ENCODE measurements at places on chromosomes 5 and 9.

DNA sequence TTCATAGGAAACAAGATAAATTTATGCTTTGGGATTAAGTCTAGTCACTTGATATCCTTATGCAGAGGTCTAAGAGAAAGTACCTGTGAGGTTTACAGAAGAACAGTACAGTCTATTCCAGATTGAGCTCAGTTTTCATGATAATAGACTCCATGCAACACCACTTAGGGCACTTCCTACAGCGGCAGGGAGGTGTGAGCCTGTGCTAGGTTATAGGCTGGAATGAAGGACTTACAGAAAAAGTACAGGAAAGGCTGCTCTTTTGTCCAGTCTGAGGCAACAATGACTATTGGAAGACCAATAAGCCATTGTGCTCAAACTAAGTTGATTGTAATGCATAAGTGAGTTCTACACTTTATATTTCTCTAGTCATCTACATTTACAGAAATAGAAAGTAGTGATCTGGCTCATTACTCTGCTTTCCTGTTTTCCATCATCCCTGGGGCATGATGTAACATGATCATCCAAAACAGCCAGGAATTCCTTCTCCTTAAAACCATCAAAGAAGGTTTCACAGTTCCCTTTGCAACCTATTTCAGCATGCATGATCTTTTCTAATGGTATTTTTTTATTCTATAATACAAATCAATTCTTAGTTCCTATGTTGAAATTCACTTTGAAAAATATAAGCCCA lies 322.8 kb downstream of the SLF1 start:
- DNase-seq, result no peak

DNA sequence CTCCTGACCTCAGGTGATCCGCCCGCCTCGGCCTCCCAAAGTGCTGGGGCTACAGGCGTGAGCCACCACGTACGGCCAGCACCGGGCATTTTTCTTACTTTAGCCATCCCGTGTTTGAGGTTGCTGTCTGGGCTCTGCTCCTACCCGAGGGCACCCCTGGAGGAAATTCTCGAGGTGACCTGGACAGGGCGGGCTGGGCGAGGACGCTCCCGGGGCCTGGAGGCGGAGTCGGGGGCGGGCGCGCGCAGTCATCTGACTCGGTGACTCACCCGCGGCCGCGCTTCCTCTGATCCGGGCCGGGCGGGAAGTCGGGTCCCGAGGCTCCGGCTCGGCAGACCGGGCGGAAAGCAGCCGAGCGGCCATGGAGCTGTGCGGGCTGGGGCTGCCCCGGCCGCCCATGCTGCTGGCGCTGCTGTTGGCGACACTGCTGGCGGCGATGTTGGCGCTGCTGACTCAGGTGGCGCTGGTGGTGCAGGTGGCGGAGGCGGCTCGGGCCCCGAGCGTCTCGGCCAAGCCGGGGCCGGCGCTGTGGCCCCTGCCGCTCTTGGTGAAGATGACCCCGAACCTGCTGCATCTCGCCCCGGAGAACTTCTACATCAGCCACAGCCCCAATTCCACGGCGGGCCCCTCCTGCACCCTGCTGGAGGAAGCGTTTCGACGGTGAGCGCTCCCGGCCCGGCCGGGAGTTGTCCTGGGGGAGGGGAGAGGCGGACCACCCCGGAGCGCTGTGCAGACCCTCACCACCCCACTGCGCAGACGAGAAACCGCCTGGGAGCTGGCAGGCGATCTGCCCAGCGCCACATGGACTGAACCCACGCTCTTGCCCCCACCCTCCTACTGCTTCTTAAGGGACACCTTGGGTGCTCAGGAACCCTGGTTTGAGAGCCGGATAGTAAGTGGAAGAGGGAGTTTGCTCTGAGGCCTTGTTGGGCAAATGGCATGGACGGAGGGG lies at the start of gene HEXB:
Gene HEXB, plus strand, starts transcription at position 334 of the 952 bp plus-strand sequence. Its CDS starts 28 bp downstream, at position 362.
- DNase-seq, result peak; percentile 80

DNA sequence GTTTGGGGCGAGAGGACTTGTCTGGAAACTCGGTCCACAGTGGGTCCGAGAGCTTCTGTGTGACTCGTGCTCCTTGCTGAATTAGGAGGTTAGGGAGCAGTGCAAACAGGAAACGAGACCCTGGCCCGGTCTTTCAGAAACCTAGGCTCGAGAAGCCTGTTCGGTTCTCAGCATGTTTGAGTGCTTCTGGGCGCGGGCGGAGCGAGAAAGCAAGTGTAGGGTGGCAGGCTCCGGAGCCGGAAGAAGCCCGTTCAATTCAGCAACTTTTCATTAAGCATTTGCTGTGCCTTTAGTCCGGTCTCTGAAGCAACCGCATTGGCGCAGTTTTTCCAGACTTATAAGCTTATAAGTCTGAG lies 547 bp downstream of the CLTA start:
- peak; percentile 31 for DNase-seq

DNA sequence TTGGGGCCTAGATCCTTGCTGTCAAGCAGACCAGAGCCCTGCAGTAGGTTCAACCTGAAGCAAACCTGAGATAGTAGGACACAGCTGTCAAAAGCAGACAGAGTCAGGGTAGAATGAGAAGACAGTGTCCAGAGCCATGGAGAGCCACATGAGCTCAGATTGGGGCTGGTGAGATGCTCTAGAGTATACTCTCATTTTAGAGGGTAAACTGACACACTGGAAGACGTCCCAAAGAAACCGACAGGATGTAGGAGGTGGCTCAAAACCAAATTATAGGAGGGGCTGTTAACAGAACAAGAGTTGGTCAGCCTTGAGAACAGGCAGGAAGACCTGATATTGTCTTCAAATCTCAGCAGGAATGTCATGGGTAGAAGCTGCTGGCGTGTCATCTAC lies 11.5 kb downstream of the CCDC69 start:
- DNase-seq, result no peak

DNA sequence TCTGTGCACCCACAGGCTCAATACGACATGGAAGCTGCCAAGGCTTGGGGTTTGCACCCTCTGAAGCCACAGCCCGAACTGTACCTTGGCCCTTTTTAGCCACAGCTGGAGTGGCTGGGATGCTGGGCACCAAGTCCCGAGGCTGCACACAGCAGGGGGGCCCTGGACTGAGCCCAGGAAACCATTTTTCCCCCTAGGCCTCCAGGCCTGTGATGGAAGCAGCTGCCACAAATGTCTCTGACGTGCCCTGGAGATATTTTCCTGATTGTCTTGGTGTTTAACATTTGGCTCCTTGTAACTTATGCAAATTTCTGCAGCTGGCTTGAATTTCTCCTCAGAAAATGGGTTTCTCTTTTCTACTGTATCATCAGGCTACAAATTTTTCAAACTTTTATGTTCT lies 82.3 kb upstream of the LPAR1 start:
- no peak for DNase-seq
